ENCODE measurements at places on chromosomes 11 and 22. TPM values are rescaled to one million over a fixed set of nuclear protein-coding genes. Genes with fewer than 3 reads are reported as not detected.

APOBEC3G gene
- not detected for total RNA-seq

MIAT gene
- 0.29 TPM for total RNA-seq

CALCA gene
- total RNA-seq = not detected

ZP1 gene
- total RNA-seq = 0.09 TPM

ANO5 gene
- 1.4 TPM for total RNA-seq

CFAP300 gene
- total RNA-seq = 6.9 TPM

CCDC87 gene
- total RNA-seq = 0.54 TPM

TMX2 gene
- total RNA-seq = 145 TPM

KCNQ1OT1 gene
- 0.03 TPM for total RNA-seq

BRSK2 gene
- 5.4 TPM for total RNA-seq

SLC22A8 gene
- total RNA-seq = not detected

MRTFA gene
- total RNA-seq = 47.9 TPM

F2 gene
- 3.2 TPM for total RNA-seq

PLXNB2 gene
- 85.2 TPM for total RNA-seq

MAPK11 gene
- 4.7 TPM for total RNA-seq

MMP12 gene
- total RNA-seq = 0.06 TPM

SMDT1 gene
- 40.1 TPM for total RNA-seq

Data from A549 treated with CORT108297 at 1 μM for 4 hours (cell line).